ENCODE measurements at places on chromosomes 7 and 10.

GRCh38 chr10:85612378-85612775 is 754.2 kb downstream of the GRID1 start:
- no peak for DNase-seq

DNA sequence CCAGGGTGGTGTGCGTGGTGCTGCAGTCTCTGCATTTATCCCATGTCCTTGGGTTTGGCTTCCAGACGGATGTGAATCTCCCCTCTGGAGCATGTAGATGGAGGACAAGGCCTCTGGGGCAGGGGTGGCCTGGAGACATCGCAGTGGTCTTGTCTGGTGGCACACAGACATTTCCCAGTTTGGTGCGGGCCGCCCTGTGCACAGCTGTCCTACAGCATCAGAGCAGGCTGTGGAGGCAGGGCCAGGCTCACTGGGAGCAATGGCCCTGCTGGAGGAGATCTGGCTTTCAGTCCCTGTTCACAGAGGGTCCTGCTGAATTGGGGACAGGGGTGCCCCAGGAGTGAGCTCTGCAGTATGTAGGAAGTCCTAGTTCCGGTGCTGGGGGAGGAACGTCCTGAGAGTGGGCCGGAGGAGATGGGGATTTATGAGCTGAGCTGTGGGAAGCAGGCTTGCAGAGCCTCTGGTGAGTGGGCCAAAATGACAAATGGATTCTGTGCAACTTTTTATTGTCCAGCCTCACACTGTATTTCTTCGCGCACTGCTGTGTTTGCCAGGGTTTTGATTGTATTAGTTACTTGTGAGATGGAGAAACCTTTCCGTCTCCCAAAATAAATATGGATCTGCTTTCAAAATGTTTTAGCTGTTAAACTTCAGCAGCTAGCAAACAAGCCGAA is 40.3 kb downstream of the MGMT start:
- no peak for DNase-seq

- DNase-seq = no peak
Observed at GRCh38 chr7:35249537-35249907, 4.4 kb downstream of the TBX20 start.

GRCh38 chr7:6228361-6229229 is 43.8 kb downstream of the CYTH3 start:
- DNase-seq = no peak

DNA sequence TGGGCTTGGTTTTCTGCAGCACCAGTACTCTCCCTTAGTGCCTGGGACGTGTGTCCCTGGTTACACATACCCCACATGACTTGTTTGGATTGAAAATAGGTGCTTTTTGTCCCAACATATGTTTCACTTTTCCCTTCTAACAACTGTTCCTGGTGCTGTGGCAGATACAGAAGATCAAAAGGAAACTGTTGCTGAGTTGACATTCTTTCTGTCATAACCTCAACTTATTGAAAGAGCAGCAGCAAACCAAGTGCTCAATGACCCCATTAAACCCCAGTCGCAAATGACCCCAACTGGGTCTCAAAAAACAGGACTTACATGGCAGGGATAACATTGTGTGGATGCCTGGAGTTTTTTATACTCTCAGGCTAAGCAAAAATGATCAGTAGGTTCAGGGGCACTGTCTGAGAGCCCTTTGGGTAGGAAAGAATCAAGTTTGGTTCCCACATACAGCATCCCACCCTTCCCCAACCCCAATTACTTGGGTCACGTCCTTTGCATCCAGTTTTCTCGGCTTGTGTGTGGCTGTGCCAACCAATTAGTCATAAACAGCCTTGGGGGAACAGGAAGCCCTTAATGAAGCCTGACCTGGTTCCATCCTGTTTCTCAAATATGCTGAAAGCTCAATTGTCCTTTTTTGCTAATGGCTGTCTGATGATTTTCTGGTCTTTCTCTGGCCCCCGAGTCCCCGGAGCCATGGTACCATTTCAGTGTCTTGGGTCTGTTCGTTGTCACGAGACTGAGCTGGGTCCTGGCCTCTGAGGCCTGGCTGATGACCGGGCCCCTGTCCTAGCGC is 4.9 kb downstream of the HKDC1 start:
- no peak for DNase-seq
